ENCODE measurements at places on chromosomes 13 and 19.
A peak's percentile ranks its signal among the peaks of the same experiment; 100 is the strongest.

DNA sequence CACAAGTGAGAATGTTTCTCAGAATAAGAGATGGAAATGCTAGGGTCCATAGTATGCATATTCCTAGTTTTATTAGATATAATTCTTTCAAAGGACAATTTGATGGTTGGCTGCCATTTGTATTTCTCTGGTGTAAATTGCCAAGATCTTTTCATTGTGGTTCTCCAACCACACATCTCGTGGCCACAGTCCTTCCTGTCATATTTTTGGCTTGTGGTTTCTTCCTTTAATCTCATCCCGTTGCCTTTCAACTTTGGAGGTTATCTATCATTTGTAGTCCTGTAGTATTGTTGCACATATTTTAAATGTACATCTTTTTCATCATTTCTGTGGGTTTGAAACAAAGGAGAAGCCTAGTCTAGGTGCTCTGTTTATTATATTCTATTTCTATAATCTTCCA, 61.2 kb downstream of the WASF3 start:
- no peak overlapping the region for H3K27ac ChIP-seq
- no peak for DNase-seq
- H3K4me1 ChIP-seq = peaks cover 1% of the 10 kb centered on the region
- no peak overlapping the region for H3K4me3 ChIP-seq

DNA sequence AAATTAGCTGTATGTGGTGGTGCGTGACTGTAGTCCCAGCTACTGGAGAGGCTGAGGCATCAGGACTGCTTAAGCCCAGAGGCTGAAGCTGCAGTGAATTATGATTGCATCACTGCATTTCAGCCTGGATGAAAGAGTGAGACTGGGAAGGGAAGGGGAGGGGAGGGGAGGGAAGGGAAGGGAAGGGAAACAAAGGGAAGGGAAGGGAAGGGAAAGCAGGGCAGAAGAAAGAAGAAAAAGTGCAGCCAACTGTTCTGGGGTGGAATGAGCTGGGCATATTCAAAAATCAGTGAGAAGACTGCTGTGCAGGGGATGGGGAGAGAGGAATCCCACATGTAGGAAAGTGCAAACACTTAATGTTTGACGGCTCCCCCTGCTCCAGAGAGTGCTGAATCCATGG, 905.5 kb downstream of the UQCRFS1 start:
- no peaks in the 10 kb centered on the region for H3K36me3 ChIP-seq
- no peaks in the 10 kb centered on the region for H3K4me1 ChIP-seq
- no peak for DNase-seq
- no peak overlapping the region for H3K4me3 ChIP-seq

GRCh38 chr19:4516199-4516938, 1.9 kb downstream of the PLIN4 start:
- no peak overlapping the region for H3K27ac ChIP-seq
- DNase-seq = no peak
- no peak overlapping the region for H3K4me3 ChIP-seq

- no peak overlapping the region for H3K27ac ChIP-seq
- H3K36me3 ChIP-seq = peaks cover 25% of the 10 kb centered on the region
- no peak for DNase-seq
- H3K27me3 ChIP-seq = peaks cover 1% of the 10 kb centered on the region
- peaks cover 20% of the 10 kb centered on the region for H3K4me1 ChIP-seq
Measured at GRCh38 chr19:40590464-40591265, 10.5 kb upstream of the LTBP4 start.

- DNase-seq = no peak
- H3K4me3 ChIP-seq = no peak overlapping the region
- H3K4me1 ChIP-seq = no peaks in the 10 kb centered on the region
- no peaks in the 10 kb centered on the region for H3K36me3 ChIP-seq
- H3K27me3 ChIP-seq = peaks cover 22% of the 10 kb centered on the region
Measured at GRCh38 chr19:1327125-1327524, 41.5 kb downstream of the EFNA2 start.

GRCh38 chr13:81493144-81493543, 1152.2 kb upstream of the SPRY2 start:
- no peaks in the 10 kb centered on the region for H3K27me3 ChIP-seq
- no peak overlapping the region for H3K4me3 ChIP-seq
- H3K27ac ChIP-seq = no peak overlapping the region

DNA sequence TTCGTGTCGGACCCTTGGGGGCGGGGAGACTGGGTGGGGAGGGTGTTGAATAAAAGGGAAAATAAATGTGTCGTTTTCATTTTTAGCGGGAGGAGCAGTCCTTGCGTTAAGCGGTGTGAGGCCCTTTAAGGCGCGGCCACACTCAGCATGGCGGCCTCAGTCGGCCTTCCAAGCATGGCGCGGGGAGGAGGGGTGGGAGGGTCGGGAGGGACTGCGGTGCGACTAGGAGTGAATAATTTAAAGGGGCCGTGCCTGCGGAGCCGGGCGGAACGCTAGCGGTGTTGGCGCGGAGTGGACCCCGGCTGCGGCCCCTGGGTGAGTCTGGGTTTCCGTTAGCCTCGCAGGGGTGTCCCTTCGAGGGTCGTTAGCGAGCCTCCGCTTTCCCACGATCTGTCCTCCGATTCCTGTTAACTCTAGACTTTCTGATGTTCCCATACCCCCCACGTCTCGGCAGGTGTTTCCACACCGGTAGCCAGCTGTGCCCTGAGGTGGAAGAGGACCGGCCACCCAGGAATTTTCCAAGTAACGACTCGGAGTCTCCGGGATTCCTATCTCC, 1.5 kb upstream of the PNPLA6 start:
- no peaks in the 10 kb centered on the region for H3K27me3 ChIP-seq
- peak; percentile 87 for DNase-seq
- H3K4me3 ChIP-seq = peak overlapping the region; percentile 93
- H3K4me1 ChIP-seq = peaks cover 20% of the 10 kb centered on the region

- H3K36me3 ChIP-seq = peaks cover under 1% of the 10 kb centered on the region
- no peak overlapping the region for H3K4me3 ChIP-seq
- H3K27ac ChIP-seq = no peak overlapping the region
Measured at GRCh38 chr19:1469255-1470054, 9.6 kb downstream of the C19orf25 start.

GRCh38 chr13:89791971-89792630, 1555.4 kb upstream of the MIR17HG start:
- H3K27ac ChIP-seq = no peak overlapping the region
- no peaks in the 10 kb centered on the region for H3K4me1 ChIP-seq
- no peaks in the 10 kb centered on the region for H3K27me3 ChIP-seq
- no peak for DNase-seq

DNA sequence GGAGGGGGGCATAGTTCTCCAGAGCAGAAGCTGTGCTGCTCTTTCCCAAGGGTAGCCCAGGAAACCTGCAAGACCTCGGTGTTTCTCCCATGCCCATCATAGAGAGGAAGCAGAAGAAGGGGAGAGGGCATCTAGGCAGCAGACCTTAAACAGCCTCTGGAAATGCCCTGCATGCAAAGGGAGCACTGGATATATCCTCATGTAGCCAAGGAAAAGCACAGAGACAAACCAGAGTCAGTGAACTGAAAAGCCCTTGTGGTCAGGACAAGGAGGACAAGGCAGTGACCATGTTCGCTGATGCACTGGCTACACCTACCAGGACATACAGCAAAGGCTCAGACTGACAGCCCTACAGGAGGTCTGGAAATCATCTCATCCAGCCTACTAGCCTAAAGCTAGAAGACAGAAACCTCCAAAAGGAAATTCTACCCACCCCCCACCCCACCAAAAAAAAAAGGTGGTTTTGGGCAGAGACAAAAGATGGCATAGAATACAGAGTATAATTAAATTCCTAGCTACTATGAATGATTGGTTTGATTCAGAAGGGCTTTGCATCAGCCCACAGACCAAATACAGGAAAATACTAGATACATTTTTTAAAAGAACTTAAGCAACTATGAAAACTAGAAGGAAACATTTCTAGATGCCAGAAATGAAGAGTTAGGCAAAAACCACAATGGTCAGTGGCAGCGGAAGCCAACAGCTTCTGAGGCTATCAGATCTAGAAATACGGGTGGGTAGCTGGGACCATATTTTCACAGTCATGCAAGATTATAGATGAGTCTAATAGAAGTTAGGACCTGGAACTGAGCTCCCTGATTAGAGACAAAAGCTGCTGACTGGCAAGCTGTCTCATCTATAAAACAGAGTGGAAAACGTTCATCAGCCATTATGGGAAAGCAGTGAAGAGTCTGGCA, 4.4 kb upstream of the TBC1D4 start:
- no peaks in the 10 kb centered on the region for H3K36me3 ChIP-seq
- H3K4me1 ChIP-seq = peaks cover 11% of the 10 kb centered on the region
- no peak for DNase-seq
- peaks cover 36% of the 10 kb centered on the region for H3K27me3 ChIP-seq
- H3K4me3 ChIP-seq = no peak overlapping the region
- H3K27ac ChIP-seq = no peak overlapping the region

DNA sequence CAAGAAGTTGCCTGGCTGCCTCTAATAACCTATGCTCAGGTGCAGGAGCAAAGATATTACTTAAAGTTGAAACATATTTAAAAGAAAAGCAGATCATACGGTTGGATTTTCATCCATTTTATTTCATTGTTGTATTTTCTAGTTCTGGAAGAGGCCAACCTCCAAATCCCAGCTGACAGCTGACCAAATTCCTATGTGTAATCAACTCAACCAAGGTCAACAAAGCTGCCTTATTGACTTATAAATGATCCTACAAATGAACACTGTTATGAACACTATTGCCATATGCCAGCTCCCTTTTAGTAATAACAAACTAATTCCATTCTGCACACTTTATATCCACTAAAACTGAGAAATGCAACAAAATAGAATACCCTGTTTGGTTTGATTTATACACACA, 1537.4 kb downstream of the SLITRK1 start:
- H3K4me3 ChIP-seq = no peak overlapping the region
- DNase-seq = no peak
- H3K27ac ChIP-seq = no peak overlapping the region

DNA sequence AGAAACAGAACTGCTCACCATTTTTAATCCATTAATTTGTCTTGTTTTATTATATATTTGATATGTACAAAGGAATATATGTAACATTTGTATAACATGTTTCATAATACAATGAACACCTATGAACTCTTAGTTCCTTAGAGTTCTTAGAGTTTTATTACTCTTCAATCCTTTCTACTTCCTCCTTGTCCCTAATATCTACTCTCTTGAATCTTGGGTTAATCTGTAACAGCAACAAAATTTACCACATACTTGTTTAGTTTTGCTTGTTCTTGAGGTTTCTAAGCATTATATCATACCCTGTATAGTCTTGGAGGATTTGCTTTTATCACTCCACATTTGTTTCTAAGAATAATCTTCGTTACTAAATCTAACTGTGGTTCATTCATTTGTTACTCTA, 151.4 kb downstream of the PDS5B start:
- peak overlapping the region; percentile 82 for H3K27ac ChIP-seq
- peaks cover 26% of the 10 kb centered on the region for H3K4me1 ChIP-seq
- peak overlapping the region; percentile 73 for H3K4me3 ChIP-seq
- no peaks in the 10 kb centered on the region for H3K27me3 ChIP-seq

GRCh38 chr13:109465148-109465547, 321.2 kb downstream of the IRS2 start:
- H3K27ac ChIP-seq = no peak overlapping the region
- no peak for DNase-seq

DNA sequence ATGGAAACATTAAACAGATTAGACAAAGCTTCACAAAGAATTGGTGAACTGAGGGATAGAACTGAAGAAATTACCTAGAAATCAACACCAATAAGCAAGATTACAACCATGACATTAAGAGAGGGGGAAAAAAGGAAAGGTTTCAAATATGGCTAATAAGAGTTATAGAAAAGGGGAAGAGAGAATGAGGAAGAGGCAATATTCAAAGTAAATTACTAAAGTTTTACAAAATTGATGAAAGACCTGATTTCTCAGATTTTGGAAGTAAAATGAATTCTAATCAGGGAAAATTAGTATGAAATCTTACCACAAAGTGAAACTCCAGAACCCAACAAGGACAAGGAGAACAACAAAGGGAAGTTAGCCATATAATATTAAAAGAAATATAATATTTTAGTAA, 187.4 kb downstream of the NBEA start:
- no peak for DNase-seq
- no peaks in the 10 kb centered on the region for H3K27me3 ChIP-seq
- no peak overlapping the region for H3K4me3 ChIP-seq
- H3K4me1 ChIP-seq = no peaks in the 10 kb centered on the region

GRCh38 chr19:40797963-40798682, 868 bp upstream of the EGLN2 start:
- peaks cover 52% of the 10 kb centered on the region for H3K4me1 ChIP-seq
- DNase-seq = peak; percentile 68
- no peaks in the 10 kb centered on the region for H3K27me3 ChIP-seq

- H3K27ac ChIP-seq = no peak overlapping the region
- no peaks in the 10 kb centered on the region for H3K4me1 ChIP-seq
- H3K27me3 ChIP-seq = peaks cover 7% of the 10 kb centered on the region
- no peak for DNase-seq
- no peak overlapping the region for H3K4me3 ChIP-seq
- H3K36me3 ChIP-seq = no peaks in the 10 kb centered on the region
Measured at GRCh38 chr13:25910991-25911419, 140.8 kb downstream of the SHISA2 start.

- no peak overlapping the region for H3K27ac ChIP-seq
- no peaks in the 10 kb centered on the region for H3K4me1 ChIP-seq
- DNase-seq = no peak
- H3K4me3 ChIP-seq = no peak overlapping the region
- H3K36me3 ChIP-seq = no peaks in the 10 kb centered on the region
Measured at GRCh38 chr13:110173247-110173818, 133.6 kb downstream of the COL4A1 start.

GRCh38 chr19:46406976-46407375, 6.4 kb downstream of the CCDC8 start:
- no peak overlapping the region for H3K4me3 ChIP-seq
- H3K27me3 ChIP-seq = peaks cover 66% of the 10 kb centered on the region
- H3K36me3 ChIP-seq = no peaks in the 10 kb centered on the region
- no peak for DNase-seq
- H3K4me1 ChIP-seq = peaks cover 11% of the 10 kb centered on the region

GRCh38 chr19:35419046-35419445, 29.0 kb upstream of the FFAR2 start:
- H3K27ac ChIP-seq = no peak overlapping the region
- H3K27me3 ChIP-seq = peaks cover 36% of the 10 kb centered on the region
- H3K4me3 ChIP-seq = no peak overlapping the region
- H3K36me3 ChIP-seq = no peaks in the 10 kb centered on the region
- no peaks in the 10 kb centered on the region for H3K4me1 ChIP-seq

GRCh38 chr13:50156561-50157127, 141.4 kb downstream of the KCNRG start:
- DNase-seq = no peak
- H3K4me3 ChIP-seq = no peak overlapping the region
- peaks cover 21% of the 10 kb centered on the region for H3K27me3 ChIP-seq
- no peak overlapping the region for H3K27ac ChIP-seq

DNA sequence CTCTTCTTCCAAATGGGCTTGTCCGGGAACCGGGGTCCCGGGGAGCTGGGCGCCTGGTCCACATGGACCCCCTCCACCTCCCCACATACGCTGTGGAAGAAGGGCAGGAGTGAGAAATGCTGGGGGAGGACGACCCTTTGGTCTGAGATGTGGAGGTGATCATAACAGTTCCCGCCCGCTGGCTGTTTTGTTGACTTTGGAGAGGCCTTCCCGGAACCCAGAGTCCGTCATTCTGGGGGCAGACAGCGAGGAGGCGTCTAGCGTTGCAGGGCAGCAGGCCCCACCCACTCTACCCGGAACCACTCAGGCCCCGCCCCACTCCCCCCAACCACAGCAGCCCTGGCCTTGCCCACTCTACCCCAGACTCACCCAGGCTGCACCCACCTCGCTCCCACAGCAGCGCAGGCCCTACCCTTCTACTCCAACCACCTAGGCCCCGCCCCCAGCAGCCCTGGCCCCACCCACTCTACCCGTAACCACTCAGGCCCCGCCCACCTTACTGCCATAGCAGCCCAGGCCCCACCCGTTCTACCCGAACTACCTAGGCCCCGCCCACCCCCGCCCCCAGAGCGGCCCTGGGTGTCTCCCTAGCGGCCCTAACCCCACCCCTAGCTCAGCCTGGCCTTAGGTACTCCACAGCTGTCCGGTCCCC, 7.1 kb downstream of the GPR108 start:
- peak; percentile 43 for DNase-seq
- peaks cover 7% of the 10 kb centered on the region for H3K4me1 ChIP-seq
- H3K27ac ChIP-seq = no peak overlapping the region
- no peak overlapping the region for H3K4me3 ChIP-seq

Measured in activated CD4-positive, alpha-beta memory T cell treated with anti-CD3 and anti-CD28 coated beads, Interleukin-2, amount 10 ng/mL, durations not matched to agents 7 days and 5 days (primary cell).